ENCODE measurements at places on chromosomes 13 and 19.

DNA sequence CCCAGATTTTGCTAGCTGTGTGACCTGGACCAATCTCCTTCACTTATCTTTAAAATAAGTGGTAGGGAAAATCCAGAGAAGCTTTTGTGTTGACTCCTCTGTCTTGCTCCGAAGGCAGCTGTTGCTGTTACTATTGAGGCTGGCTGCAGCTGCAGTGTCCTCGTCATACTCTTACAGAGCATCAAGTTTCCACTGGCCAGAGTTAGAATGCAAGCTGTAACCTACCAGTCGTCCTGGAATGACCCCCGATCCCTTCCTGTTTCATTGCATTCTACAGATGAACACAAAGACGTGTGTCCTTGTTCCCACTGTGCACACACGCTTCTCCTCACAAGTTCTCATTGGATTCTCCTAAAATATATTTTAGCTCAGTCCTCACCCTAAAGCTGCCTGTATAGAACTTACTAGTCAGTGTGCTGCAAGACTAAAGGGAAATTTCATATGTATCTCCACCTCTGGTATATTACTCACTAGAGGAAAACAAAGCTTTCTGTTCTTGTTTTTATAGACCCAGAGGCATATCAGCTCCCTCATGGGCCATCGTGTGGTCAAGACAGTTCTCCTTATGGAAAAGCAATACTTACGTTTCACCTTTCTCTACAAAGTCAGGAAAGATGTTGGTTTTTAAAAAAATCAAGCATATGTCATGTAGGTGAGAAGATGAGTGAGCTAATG is 589.8 kb downstream of the LMO7 start:
- DNase-seq = no peak

DNA sequence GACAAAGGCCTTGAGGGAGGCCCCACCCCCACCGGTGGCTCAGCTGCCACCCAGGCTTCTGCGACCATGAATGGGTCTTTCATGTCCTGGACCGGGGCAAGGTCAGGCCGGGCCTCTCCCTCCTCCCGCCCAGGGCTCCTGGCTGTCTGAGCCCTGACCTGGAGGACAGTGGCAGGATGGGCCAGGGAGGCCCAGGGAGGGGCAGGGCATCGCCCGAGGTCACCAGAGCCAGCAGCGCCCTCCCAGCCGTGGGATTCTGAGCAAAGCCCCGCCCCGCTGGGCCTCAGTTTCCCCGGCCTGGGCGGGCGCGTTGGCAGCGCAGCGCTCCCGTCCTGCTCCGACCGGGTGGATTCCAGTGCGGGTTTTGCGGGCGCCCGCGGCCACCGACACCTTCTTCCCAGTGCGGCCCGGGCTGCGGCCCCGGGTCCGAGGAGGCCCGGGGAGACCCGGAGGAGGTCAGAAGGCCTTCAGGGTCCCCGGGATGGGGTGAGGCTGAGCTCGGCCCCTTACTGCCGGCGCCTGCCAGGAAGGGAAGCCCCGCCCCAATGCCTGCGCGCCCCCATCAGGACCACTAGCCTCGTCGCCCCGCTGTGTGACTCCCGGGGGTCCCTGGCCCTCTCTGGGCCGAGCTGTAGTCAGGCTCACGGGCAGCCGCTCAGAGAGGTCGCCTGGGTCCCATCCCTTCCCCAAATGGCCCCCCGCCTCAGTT is 24.6 kb upstream of the SEMA6B start:
- no peak for DNase-seq

DNA sequence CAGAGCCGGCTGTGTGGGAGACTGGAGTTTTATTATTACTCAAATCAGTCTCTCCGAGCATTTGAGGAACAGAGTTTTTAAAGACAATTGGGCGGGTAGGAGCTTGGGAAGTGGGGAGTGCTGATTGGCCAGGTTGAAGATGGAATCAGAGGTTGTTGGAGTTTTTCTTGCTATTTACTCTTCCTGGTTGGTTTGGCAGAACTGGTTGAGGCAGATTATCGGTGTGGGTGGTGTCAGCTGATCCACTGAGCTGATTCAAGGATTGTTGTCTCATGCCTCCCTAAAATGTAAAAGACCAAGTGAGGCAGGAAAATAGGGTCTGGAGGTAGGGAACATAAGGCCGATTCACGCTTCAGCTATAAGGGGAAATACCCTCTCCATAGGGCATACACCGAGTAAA is 1.3 kb upstream of the TDRD12 start:
- DNase-seq = no peak

DNA sequence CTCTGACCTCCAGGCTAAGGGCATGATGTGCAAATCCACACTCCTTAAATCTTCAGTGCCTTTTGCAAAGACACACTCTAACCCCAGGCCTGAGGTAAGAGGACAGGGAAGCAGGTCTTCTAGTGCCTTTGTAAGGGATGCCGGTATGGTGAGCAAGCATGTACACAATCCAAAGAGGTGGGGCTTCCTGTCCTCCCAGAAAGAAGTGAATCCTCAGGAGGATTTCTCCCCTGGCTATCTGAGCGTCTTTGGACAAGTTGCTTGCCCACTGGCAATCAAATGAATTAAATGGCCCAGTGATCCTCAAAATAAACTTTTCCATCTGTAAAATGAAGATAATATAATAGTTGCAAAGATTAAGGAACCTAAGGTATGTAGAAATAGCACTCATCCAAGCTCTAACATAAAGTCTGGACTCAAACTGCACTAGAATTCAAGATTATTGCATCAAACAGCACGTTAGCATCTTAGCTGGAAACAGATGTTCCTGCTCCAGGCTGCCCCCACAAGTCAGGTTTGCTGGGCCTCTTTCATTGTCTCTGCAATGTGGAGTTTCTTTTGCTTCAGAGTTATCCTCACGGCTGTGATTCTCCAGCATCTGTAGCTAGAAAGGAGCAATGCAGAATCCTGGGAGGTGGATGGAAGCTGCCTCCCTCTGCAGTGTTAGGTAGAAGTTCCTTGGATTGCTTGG is 249.6 kb downstream of the TSHZ3 start:
- no peak for DNase-seq

DNA sequence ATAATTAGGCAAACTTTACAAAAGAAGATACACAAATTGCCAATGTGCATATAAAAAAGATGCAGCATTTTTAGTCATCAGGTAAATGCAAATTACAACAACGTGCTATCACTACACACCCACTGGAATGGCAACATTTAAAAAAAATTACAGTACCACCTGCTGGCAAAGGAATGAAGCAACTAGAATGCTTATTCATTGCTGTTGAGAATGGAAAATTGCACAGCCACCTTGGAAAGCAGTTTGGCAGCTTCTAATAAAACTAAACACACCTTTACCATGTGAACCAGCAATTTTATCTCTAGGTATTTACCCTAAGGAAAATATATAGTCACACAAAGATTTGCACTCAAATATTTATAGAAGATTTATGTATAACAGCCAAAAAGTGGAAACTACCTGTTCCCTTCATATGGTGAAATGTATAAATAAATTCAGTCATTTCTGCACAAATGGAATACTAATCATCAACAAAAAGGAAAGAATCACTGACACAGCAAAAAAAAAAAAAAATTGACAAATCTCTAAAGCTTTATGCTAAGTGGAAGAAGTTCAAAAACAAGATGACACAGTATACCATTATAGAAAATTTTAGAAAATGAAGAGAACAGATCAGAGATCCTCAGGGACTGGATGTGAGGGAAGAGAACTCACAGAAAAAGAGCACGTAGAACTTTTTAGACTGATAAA is 30.3 kb downstream of the OXGR1 start:
- DNase-seq = no peak

DNA sequence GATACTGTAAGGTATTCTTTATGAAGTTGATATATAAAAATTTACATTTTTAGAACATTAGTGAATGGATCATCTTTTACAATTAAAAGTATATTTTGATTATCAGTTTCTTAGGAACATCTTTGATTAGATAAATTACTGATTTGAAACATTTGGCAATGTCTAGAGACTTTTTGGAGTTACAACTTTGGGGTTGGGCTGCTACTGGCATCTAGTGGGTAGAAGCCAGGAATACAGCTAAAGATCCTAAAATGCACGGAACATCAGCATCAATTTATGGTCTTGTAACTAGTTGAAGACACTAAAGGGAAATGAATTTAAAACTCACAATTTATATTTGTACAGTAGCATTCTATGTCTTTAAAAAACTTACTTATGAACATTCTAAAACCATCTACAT is 19.9 kb downstream of the POMP start:
- no peak for DNase-seq

DNA sequence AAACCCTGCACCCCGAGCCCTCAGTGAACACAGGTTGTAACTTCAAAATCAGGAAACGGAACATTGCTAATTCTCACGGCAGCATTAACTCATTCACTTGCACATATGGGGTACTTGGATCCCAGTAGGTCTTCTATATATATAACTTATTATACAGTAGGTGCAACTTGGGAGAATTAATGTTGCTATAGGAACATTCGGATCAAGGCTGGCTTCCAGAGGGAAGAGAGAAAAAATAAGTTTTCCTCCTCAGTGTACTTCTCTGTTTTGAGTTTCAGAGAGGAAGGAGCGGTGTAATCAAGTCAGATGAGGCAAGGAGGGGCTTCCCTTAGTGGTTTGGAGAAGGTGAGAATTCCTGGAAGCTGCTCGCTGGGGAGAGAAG is 90.9 kb upstream of the ZNF507 start:
- no peak for DNase-seq

- DNase-seq = no peak
These were observed 3.8 kb downstream of the PDE4A start for GRCh38 chr19:10424011-10424637.

- DNase-seq = no peak
These were observed at the start of gene RYR1 for GRCh38 chr19:38433268-38433733. TSS of gene RYR1 (plus strand) at chr19:38433691. CDS start at chr19:38433830, 139 bp downstream.

GRCh38 chr13:41746259-41746658 is 214.7 kb downstream of the VWA8 start:
- no peak for DNase-seq

Measured in central memory CD8-positive, alpha-beta T cell (primary cell).